ENCODE measurements at places on chromosomes 2 and 18. TPM values are rescaled to one million over a fixed set of nuclear protein-coding genes. Genes with fewer than 3 reads are reported as not detected.

DNA sequence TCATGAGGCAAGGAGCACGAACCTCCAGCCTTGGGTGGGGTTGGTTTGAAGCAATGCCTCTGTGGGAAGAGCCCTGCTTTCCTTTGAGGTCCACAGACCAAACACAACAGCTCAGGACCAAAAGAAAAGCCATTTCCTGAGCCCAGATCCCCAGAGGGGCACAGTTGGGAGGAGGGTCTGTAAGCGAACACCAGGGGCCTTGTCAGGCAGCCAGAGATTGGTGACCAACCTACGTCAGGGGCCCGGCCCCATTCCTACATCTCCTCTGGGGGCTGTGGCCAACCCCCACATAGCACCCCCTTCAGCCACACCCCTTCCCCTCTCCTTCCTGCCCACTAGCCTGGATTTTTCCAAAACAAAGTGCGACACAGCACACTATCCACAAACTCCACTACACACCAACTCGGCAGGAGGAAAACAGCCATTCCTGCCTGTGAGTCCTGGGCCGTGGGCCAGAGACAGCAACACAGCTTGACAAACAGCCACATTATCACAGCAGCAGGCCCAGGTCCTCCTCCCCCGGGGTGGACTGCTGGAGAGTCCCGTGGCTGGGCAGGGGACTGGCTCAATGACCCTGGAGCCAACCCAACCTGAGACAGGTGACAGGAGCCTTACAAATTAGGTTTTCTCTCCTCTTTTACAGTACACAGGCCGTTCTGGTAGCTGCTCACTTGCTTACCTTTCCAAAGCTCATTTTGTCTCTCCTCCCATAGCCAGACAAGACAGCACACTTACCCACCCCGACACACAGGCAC is 98.8 kb downstream of the TNS1 start:
- DNase-seq: peak; percentile 79

DNA sequence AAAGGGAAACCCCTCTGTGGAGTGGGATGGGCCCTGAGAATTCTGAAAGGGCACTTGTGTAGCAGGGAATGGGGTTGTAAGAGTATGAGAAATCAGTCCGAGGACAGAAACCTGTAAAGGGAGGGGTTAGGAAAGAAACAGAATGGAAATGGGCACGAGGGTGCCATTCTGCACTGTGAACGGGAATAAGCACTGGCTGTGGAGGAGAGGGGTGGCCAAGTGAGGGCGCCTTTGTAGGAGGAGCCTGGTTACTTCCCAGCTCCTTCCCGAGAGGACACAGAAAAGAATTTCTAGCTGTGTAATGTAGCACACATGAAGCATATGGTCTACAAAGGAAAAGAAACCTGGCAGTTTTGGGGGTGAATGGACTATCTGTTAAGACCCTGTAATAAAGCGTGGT is 53.4 kb downstream of the POLR1A start:
- no peak for DNase-seq

DNA sequence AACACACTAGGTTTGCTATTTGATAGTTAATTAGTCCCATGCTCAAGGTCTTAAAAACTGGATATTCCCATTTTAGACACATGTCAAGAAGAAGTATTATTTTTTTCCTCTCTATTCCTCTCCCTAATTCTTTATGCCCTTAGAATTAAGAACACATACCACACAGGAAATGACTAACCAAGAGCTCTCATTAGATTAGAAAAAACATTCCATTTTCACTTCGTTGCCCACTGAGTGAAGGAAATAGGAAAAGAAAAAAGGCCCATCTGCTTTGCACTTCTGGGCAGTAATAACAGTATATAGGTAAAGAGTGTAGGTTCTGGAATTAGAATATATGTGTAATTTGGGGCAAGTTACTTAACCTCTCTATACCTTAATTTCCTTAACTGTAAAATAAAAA is 26.9 kb downstream of the ACADL start:
- no peak for DNase-seq

The RFX8 gene
- 0.29 TPM for total RNA-seq

The ALPG gene
- total RNA-seq: not detected

The METTL4 gene
- total RNA-seq: 8.9 TPM

- DNase-seq: no peak
These were observed 820 bp downstream of the MTCL1 start for GRCh38 chr18:8705961-8706790.

The KDSR gene
- 59.4 TPM for total RNA-seq

- no peak for DNase-seq
These were observed 58.9 kb upstream of the ZNF516 start for GRCh38 chr18:76553715-76554546.
